ENCODE measurements at places on chromosomes 2 and 18.

- no peak for DNase-seq
These were observed 355 bp upstream of the KIDINS220 start for GRCh38 chr2:8837795-8838140.

DNA sequence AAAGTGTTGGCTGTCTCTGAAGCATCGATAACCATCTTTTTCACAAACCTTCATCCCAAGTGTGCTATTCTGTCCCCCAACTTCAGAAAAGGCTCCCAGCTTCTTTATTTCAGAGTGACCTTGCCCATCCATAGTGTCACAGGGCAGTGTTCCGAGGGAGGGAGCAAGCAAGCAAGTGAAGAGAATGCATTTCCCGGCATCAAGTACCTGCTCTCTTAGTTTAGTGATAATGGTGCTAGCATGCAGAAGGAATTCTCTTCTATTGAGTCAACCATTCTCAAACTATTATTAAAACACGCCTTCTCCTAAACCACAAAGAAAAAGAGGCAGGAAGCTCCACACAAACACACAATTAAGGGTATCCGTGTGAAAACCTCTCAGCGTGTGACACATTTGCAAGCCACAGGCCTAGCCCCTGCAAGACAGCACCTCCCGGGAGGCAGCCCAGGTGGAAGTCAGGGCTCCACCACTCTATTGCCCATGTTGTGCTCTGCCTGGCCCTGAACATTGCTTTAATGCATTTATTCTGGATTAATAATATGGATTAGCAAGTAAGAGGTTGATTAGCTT is 504.9 kb downstream of the GALR1 start:
- DNase-seq, result no peak

GRCh38 chr2:74347303-74347702 is 4.1 kb upstream of the SLC4A5 start:
- DNase-seq, result no peak

GRCh38 chr18:79640875-79641274 is 38.7 kb upstream of the CTDP1 start:
- no peak for DNase-seq

DNA sequence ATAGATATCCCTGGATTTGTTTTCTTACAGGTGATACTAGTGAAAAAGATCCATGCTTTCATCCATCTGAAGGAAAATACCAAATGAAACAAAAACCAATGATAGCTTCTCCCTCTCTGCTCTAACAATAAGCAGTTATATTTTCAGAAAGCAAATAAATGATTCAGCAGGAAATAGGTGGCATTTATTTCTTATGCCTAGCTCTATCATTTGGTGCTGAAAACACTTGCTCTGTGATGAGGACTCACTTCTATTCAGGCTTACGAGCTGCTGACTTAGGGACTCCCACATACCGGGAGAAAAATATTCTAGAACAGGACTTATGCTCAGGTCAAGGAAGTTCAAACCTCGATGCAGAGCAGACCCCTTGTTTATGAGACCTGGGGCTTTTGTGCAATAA is 142.6 kb downstream of the SETBP1 start:
- no peak for DNase-seq
